NCI-H748 treated with DMSO at 0.1 percent for 48 hours (cell line): ENCODE measurements at places on chromosomes 16 and 17.

- no peak for DNase-seq
These were observed 57.0 kb downstream of the NSRP1 start for GRCh38 chr17:30173649-30174048.

- DNase-seq, result no peak
These were observed 45.6 kb upstream of the NKD1 start for GRCh38 chr16:50502616-50503011.

- no peak for DNase-seq
These were observed 107.3 kb upstream of the MAF start for GRCh38 chr16:79707876-79708275.

GRCh38 chr17:73187203-73187769, 5.6 kb upstream of the COG1 start:
- no peak for DNase-seq

DNA sequence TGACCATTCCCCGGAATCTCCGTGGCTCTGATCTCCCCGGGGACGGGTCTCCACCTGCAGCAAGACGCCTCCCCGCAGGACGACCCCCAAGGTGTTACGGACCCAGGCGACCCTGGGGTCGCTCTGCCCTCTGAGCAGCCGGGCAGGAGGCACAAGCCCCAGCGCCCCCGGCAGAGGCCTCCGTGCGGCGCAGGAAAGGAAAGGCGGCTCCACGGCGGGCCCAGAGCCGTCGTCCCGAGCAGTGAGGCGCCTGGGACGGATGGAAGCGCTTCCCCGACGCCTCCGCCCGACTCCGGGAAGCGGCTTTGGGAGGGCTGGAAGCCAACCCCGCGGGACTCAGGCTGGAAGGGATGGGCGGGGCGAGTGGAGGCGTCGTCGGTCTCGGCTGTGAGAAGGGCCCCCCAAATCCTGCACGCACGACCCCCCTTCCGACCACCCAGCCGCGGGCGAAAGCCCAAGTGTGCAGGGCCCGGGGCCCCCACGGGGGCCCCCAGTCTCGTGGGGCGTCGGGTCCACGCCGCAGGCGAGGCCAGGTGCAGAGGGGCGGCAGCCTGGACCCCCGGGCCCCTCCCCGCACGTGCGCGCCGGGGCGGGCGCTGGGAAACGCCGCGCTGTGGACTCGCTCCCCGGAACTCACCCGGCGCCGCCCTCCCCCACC, 32.7 kb upstream of the RPH3AL start:
- no peak for DNase-seq

- DNase-seq, result no peak
These were observed 31.9 kb upstream of the ANKFN1 start for GRCh38 chr17:56121191-56122051.

- no peak for DNase-seq
These were observed 11.8 kb downstream of the MYO1D start for GRCh38 chr17:32865141-32865540.

DNA sequence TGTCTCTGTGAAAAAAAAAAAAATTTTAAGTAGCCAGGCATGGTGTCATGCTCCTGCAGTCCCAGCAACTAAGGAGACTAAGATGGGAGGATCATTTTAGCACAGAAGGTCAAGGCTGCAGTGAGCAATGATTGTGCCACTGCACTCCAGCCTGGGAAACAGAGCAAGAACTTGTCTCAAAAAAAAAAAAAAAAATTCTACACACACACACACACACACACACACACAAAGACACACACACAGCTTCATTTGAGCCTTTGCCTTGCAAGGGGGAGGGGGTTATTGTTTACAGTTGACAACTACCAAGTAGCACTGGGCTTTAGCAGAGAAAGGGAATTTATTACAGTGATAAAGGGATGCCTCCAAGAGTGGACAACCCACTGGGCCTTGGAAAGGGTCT, 4.9 kb upstream of the POLR3E start:
- DNase-seq, result no peak

GRCh38 chr17:17022011-17022410, 20.2 kb upstream of the MPRIP start:
- DNase-seq, result no peak

- no peak for DNase-seq
These were observed 33.9 kb upstream of the MEAK7 start for GRCh38 chr16:84538222-84538840.

- DNase-seq, result no peak
These were observed 25.4 kb downstream of the B9D1 start for GRCh38 chr17:19336938-19337711.

GRCh38 chr16:49564496-49565229, 191.1 kb downstream of the C16orf78 start:
- no peak for DNase-seq

- no peak for DNase-seq
These were observed 34.2 kb upstream of the MRTFB start for GRCh38 chr16:14036889-14037288.

- DNase-seq, result no peak
These were observed 1.2 kb upstream of the GRB7 start for GRCh38 chr17:39736319-39737165.

GRCh38 chr16:28998837-28999236, 14.0 kb downstream of the LAT start:
- DNase-seq, result no peak

DNA sequence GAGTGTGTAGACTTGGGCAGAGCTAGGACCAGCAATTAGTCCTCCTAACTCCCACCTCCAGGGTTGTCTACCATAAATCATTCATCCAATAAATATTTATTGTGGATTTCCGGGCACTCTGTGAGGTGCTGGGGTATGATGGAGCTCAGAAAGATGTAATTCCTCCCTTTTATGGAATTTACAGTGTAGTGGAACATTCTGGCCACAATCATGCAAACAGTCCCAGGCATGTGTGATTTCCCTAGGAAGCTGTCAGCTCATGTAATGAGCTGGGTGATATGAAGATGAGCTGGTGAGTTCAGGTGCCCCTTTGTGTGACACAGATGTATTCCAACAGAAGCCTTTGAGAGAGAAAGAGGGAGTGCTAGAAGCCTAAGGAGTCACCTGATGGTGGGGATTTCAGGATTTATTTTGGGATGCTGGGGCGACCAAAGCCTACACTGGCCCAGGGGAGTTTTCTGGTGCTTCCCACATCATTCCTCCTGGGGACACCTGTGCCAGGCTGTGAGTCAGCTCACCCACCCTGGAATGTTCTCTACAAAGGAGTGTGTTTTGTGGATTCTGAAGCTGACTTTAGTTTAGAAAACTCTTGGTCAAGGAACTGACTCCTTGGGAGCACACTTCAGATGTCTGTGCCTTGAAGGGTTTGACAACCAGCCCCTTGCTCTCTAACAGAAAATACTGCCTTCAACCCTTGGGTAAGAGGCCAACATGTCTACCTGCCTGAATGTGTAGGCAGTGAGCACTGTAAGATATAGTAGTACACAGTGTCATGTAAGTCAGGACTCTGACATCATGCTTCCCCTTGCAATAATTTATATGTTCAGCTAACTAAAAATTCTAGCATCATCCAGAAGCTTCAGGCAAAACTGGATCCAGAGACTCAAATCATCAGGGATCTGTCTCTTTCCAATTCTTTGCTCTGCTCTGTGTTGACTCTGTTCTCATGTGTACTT, 42.9 kb downstream of the HS3ST4 start:
- DNase-seq, result no peak

DNA sequence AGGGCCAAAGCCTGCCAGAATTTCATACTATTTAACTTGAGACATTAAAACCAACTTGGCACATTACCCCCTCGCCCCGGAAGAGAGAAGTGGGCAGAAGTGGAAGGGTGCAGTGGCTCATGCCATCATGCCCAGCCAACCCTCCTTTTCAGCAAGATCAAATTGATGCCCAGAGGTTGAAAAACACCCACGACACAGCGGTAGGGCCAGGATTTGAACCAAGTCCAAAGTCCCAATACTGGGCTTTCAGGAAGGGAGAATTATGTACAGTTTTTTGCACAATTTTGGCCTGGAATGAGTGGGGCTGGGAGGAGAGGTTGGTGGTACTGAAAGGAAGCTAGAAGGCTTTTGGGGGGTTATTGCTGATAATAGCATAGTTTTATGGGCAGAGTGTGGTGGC, 11.0 kb downstream of the PDP2 start:
- DNase-seq, result no peak

GRCh38 chr17:29560316-29560715, 6.5 kb downstream of the ABHD15 start:
- DNase-seq, result no peak

DNA sequence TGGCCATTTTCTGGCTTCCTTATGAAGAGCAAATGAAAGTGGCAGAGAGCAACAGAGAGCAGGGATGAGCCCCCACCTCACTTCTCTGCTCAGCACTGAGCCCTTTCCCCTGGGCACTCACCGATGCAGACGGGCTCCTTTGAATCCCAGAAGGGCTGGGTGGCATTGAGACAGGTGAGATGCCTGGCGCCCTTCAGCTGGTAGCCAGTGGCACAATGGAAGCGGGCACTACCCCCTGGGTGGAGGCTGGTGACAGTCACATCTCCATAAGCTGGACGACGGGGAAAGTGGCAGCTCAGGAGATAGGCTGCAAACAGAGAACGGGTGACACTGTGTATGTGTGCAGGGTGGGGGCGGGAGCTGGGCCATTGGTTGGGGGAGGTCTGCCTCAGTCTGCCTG, 12.5 kb upstream of the PHF12 start:
- no peak for DNase-seq

DNA sequence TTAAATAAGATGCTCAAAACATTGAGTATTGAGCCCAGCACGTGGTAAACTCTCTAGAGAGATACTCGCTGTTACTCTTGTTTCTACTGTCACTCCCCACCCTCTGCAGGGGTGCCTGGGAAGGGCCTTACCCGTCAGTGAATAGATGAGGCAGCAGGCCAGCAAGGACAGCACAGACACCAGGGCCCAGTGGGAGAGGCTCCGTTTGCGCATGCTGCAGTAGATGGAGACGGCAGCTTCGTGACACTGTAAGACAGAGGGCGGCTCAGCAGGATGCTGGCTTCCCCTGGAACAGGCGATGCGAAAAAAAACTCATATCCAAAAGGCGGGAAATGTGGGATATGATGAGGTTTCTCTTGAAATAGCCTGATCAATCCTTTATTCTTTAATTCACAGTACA, 20.0 kb downstream of the SLC38A8 start:
- DNase-seq, result no peak

- no peak for DNase-seq
These were observed 32.8 kb upstream of the SLC38A8 start for GRCh38 chr16:84075376-84075775.

- DNase-seq, result no peak
These were observed 70.1 kb downstream of the COPRS start for GRCh38 chr17:31788956-31789355.

- no peak for DNase-seq
These were observed 22.3 kb upstream of the XYLT1 start for GRCh38 chr16:17493012-17493411.

- DNase-seq, result no peak
These were observed 17.5 kb upstream of the SPNS2 start for GRCh38 chr17:4480929-4481898.

- DNase-seq, result no peak
These were observed 474 bp downstream of the CLN3 start for GRCh38 chr16:28491230-28491969.

DNA sequence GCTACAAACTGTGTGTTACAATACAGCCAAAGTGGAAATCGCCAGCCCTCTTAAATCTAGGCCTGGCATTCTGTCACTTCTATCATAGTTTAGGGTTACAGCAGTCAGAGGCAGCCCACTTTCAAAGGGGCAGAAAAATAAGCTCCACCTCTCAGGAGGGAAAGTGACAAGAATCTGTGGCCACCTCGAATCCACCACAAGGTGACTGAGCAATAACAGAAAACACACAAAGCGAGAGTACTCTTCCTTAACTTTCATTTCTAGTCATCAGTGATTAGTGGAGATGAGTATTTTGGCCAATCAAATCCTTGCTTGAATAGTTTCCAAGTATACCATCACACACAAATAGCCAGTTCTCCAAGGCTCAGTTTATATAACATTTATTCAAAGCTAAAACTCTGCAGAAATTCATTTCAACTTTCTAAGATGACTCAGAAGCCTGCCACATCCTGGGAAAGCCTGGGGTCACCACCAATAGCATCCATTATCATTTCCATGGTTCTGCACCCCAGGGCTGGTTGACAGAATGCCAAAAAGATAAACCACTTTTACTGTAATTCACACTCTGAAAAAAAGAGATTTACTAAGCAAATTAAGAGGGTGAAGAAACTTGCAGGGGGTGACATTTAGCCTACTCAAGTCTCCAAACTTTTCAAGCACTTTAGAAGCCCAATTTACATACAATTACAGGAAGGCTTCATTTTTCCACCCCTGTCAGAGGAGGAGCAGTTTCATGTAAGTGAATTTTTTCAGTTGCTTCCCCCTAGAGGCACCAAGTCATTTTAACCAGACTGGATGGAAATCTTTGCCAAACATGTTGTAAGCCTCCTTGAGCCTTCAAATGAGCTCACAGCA, 66.8 kb downstream of the SALL1 start:
- DNase-seq, result no peak

- DNase-seq, result no peak
These were observed 26.7 kb downstream of the SAP30BP start for GRCh38 chr17:75693500-75694481.

DNA sequence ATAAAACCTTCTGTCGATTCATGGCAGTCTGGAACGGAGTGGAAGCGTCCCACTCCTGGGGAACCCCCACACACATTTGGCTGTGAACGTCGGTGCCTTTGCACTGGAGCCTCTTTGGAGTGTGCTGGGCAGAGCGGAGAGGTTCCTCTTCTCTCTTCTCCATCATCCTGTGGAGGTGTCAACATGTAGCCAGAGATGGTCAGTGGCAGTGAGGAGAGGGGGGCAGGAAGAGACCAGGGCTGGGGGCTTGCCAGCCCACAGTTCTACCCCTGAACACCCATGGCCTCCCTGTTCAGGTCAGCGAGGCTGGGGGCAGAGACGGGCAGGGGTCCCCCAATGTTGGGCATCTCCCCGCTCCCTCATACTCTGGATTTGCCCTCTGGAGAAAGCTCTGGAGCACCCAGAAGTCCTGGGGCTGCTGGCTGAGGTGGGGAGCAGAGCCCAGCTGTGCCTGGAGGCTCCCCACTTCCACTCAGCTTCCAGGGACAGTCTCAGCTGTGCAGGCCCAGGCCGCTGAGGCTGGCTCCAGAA, 223.7 kb downstream of the SEC14L1 start:
- DNase-seq, result no peak

DNA sequence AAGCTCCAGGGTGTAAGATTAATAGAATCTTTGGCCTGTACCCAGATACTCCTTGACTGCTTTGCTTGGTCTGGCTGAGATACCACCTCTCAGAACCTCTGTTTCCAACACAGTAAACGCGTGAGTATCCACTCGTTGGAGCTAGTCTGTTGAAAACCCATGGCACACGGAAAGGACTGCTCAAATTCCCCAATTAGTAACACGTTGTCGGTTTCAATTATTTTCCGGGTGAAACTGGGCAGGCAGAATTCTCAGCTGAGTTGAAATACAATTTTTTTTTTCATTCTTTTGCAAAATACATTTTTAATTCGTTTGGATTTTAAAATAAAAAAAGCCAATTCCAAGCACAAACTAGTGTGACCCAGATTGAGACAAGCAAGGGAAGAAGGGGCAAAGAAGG, 120.5 kb downstream of the MAF start:
- DNase-seq, result no peak

- DNase-seq, result no peak
These were observed 1.5 kb downstream of the SLC13A5 start for GRCh38 chr17:6711681-6712057.
